ENCODE measurements at places on chromosomes 7 and 10. TPM values are rescaled to one million over a fixed set of nuclear protein-coding genes. Genes with fewer than 3 reads are reported as not detected.

GRCh38 chr10:2251631-2252030 is 514.3 kb upstream of the ADARB2 start:
- no peak for DNase-seq

DNA sequence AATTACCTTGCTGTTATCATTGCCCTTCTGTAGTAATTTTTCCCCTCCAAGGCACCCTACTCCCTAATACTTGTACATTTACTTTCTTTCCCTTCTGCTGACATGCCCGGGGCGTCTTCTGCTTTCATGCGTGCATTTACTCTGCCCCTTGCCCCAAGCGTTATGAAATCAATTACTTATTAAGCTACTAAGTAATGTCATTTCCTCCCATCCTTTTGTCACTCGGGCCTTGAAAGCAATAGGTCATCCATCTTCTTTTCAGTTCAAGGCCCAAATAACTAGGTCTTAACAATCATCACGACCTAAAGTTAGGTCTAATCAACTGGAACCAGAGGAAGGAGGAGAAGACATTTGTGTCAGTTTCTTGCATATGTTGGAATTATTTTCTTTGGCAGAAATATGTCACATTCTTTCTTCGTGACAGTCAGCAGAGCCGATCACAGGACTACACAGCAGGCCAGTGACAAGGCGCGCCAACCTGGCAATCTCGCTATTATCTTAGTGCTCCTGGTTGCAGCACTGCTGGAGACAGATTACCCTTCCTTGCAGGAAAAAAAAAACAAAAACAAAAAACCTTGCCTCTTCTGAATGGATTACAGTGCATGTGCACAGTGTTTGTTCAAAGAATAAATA is 179.2 kb downstream of the RELN start:
- DNase-seq, result peak; percentile 53

- no peak for DNase-seq
Observed at GRCh38 chr10:109894516-109894915, 28.8 kb downstream of the XPNPEP1 start.

- no peak for DNase-seq
Observed at GRCh38 chr10:122304054-122304579, 33.0 kb downstream of the BTBD16 start.

GRCh38 chr7:117259615-117260014 is 63.2 kb downstream of the WNT2 start:
- no peak for DNase-seq

DNA sequence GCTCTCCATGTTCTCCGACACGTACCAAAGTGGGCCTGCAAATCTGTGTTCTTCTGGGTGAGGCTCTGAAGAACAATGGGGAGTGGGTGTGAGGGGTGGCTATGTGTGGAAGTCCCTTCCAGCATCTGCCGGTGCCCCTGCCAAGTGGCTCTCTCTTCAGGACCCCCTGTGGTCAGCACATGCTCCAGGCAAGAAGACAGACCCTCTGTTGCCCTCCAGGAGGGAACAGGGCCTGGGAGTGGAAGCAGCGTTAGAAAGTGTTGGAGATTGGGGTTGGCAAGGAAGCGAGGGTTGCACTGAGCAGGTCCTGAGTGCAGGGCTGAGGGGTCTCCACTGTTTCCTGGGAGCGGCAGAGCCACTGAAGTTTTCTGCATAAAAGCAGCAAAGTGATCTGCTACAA is 60.5 kb downstream of the EMX2 start:
- DNase-seq, result no peak

GRCh38 chr7:41858201-41858600 is 155.3 kb upstream of the INHBA start:
- DNase-seq, result no peak

GRCh38 chr10:90136731-90137316 is 435.4 kb downstream of the KIF20B start:
- DNase-seq, result no peak

GNAI1 gene
- total RNA-seq, result 33.6 TPM

NUTM2E gene
- not detected for total RNA-seq

TMEM140 gene
- total RNA-seq, result 0.36 TPM

ZCCHC24 gene
- total RNA-seq, result 4.7 TPM

RAPGEF5 gene
- total RNA-seq, result 8.3 TPM

Data from epithelial cell of proximal tubule (primary cell).